ENCODE measurements at places on chromosomes 3 and 15. TPM values are rescaled to one million over a fixed set of nuclear protein-coding genes. Genes with fewer than 3 reads are reported as not detected.

DZIP1L gene
- total RNA-seq = not detected

TRH gene
- total RNA-seq = not detected

DNA sequence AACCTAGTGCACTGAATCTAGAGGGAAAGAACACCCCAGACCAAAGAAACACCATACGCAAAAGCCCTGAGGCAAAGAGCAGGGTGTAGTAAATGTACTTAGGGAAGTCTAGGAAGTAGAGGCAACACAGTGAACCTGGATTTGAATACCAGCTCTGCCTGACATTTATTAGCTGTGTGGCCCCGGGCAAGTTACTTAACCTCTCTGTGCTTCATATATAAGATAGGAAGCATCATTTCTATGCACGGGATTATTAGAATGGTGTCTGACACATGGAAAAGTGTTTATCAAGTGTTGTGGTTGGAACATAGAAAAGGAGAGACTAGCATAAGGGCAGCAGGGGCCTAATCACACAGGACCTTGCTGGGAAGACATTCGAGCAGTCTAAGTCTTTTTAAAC lies 132.2 kb downstream of the ERC2 start:
- H3K4me1 ChIP-seq = no peaks in the 10 kb centered on the region
- no peak overlapping the region for H3K4me3 ChIP-seq
- no peak for DNase-seq
- no peak overlapping the region for H3K27ac ChIP-seq

DNA sequence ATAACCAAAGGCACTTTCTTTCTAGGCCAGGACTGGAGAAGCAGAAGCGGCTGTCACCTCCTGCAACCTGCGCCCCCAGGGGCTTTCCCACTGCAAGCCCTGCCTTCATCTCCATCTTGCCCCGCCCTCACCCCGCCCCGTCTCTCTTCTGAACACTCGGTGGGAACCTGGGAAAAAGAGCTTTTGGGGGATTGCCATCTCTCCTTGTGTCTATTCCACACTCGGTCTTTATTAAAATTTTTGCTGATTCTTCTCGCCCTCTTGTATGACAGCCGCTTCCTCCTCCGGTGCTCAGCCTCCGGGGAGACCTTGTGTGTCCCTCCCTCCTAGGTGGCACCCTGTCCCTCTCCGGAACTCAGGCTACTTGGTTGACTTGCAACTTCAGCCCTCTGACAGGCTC lies 41.9 kb upstream of the SPESP1 start:
- H3K4me1 ChIP-seq = peaks cover 3% of the 10 kb centered on the region
- peak overlapping the region; percentile 62 for H3K4me3 ChIP-seq
- no peak for DNase-seq

PATL2 gene
- total RNA-seq = 24.8 TPM

GRCh38 chr3:17730318-17730967 lies 12.0 kb downstream of the TBC1D5 start:
- no peak for DNase-seq
- peaks cover 1% of the 10 kb centered on the region for H3K36me3 ChIP-seq
- peaks cover 21% of the 10 kb centered on the region for H3K4me1 ChIP-seq
- H3K27ac ChIP-seq = peak overlapping the region; percentile 90

DNA sequence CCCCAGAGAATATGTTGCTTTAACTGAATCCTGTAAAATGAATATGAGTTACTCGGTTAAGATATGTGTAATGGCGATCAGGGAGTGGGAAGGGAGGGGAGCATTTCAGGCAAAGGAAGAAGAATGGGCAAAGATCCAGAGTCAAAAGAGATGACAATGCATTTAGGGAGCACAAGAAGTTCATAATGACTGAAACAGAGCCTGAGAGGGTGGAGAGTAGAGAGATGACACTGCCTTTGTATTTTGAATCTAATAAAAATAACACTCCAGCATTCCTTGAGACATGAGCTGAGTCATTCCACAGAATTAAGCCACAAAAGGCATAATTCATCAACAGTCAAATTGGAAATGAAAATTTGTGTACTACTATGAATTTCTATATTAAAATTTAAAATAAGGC lies 105.3 kb upstream of the PEX5L start:
- no peaks in the 10 kb centered on the region for H3K4me1 ChIP-seq
- H3K36me3 ChIP-seq = no peaks in the 10 kb centered on the region
- H3K27ac ChIP-seq = no peak overlapping the region
- no peak overlapping the region for H3K4me3 ChIP-seq
- no peaks in the 10 kb centered on the region for H3K27me3 ChIP-seq
